ENCODE measurements at places on chromosomes 13 and 19.
A peak's percentile ranks its signal among the peaks of the same experiment; 100 is the strongest.

DNA sequence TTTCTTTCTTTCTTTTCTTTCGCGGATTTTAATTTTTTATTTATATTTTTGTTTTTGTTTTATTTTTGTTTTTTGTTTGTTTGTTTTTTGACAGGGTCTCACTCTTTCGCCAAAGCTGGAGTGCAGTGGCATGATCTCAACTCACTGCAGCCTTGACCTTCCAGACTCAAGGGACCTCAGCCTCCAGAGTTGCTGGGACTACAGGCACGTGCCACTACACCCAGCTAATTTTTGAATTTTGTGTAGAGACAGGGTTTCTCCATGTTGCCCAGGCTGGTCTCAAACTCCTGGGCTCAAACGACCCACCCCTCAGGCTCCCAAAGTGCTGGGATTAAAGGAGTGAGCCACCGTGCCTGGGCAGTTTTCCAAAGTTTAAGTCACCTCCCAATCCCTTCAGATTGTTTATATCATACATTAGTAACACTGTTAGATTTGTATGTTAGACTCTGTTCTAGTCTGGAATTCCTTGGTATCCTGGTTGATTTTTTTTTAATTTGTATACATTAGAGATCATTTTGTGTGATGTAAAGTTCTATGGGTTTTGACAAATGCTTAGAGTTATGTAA, 597.3 kb downstream of the DCT start:
- DNase-seq = no peak

DNA sequence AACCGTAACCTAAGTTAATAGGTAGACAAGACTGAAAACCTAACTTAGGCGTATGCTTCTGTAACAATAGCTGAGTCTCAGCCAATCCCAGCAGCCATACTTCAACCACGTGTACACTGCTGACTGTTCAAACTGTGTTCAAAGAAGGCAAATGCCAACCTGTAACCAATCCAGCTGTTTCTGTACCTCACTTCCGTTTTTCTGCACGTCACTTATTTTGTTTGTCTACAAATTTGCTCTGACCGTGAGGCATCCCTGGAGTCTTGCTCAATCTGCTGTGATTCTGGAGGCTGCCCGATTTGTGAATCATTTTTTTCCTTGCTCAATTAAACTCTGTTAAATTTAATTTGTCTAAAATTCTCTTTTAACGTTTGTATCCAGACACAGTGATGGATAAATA, 59.2 kb downstream of the EDNRB start:
- DNase-seq = no peak

DNA sequence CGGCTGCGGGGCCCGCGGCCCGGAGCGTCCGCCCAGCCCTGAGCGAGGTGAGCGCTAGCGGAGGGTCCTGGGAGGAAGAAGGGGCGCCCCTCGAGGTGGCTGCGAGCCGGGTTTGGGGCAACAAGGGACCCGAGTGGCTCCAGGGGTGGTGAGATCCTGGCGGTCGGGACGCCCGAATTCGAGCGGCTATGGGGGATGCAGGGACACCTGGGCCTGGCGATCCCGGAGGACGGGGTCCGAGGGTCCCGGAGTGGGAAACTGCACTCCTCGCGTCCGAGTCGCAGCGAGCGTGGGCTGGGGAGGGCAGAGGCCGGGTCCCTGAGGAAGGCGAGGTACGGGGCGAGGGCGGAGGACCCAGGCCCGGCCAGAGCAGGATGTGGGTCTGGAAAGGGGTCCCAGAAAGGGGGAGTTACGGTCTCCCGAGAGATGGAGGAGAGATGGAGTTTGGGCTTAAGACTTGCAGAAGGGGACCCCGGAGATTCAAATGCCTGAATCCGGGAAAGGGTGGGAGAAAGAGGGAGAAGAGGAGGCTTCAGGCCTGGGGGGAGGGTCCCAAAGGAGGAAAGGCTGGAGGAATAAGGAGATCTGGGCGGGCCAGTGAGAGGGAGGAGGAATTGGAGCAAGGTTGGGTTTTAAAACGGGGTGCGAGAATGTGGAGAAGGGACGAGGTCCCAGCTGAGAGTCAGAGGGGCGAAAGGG, 542 bp downstream of the CACNG7 start:
- no peak for DNase-seq

GRCh38 chr19:58558623-58559274, 338 bp upstream of the UBE2M start:
- DNase-seq = peak; percentile 99

DNA sequence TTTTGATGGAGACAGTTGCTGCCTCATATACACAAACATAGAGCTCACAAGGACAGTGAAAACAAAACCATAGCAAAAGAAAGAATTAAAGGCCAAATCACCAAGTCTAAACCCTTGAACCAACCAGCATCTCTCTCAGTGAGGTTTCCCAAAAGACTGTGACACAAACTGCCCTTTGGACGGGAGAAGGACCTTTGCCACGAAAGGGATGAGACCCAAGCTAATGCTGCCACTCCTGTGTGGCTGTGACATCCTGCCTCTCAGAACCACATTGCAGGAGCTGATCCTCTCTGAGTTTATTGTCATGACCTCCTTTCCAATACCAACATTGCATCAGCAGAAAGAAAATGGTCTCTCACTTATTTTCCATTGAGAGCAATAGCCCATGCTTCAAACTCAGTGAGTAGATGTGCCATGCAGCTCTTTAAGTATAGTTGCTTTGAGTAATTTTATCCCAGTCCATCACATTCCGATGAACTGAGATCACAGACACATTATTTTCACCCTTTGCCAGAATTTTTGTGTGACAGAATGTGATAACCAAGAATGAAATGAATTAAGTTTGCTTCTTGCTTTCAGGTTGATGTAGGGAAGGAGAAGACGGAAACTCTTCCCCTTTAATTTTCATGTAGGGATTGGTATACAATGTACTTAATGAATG, 133.5 kb upstream of the IRS2 start:
- DNase-seq = no peak
